ENCODE measurements at places on chromosomes 13 and 19. TPM values are rescaled to one million over a fixed set of nuclear protein-coding genes. Genes with fewer than 3 reads are reported as not detected.

DNA sequence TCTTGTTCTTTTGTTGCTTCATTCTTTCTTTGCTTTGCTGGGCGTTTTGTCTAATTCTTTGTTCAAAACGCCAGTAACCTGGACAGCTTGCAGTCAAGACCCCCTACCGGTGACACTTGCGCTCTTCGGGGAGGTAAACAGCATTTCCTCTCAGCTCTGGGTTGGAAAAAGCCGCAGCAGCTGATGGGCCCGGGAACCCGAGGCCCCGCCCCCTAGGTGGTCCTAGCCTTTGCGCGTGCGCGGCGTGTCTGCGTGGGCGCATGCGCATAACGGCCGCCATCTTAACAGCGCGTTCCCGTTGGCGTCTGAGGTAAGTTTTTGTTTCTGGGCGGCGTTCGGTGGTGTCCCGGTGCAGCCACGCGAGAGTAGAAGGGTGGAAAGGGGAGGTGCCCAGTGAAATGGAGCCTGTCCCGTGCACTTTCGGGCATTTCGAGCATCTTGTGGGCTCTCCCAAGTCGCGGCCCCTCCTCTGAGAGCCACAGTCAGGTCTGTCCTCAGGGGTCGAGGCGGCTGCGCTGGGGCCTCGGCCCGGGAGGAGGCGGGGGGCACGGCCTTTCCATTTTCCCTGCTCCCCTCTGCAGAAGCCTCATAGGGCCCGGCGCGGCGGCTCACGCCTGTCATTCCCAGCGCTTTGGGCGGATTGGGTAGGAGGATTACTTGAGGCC is at the start of gene ZNF559:
ZNF559 (plus strand) TSS at position 261 of the 665 bp plus-strand sequence. CDS start 14,371 bp downstream, outside the sequence.
- DNase-seq = peak; percentile 96

GRCh38 chr19:31349160-31349881 is at the start of gene TSHZ3:
Gene TSHZ3 (minus strand): TSS chr19:31349436. CDS start chr19:31349219, 217 bp downstream.
- peak; percentile 89 for DNase-seq

DNA sequence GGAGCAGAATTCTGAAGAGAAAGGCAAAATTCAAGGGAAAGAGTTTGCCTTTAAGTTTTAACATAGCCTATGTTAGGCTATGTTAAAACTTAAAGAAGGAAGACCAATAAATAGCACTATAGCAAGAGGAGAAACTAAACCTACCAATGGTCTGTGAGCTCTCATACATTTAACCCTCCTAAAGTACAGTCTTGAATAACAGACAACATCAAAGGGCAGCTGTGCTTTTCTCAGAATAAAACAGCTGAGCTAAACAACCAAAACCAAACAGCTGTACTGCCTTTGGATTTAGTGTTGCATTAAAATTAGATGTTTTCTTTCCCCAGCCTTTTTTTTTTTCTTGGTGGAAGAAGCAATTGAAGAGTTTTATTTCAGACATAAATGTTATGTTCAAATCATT is 34.0 kb downstream of the KLF5 start:
- no peak for DNase-seq

DNA sequence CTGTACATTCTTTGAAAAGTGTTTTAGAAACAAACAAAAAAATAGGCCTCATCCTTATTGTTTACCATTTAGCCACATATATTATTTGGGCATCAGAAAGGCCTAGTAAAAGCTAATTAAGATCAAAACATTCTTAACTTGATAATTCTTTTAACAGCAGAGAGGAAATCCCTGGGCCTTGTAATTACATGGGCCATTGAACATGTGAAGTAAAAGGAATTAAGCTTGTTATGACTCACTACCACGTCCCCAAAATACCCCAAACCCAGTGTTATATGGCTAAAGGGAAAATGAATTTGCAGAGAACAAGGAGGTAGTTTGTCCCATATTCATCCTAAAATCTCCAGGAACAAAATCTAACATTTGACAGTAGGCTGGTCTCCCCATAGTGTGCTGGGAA is 439.8 kb downstream of the ITGBL1 start:
- DNase-seq = no peak

- DNase-seq = peak; percentile 47
Observed at GRCh38 chr13:29438769-29439168, 156.7 kb downstream of the SLC7A1 start.

GRCh38 chr19:18193388-18194180 is 566 bp downstream of the MPV17L2 start:
- no peak for DNase-seq

DNA sequence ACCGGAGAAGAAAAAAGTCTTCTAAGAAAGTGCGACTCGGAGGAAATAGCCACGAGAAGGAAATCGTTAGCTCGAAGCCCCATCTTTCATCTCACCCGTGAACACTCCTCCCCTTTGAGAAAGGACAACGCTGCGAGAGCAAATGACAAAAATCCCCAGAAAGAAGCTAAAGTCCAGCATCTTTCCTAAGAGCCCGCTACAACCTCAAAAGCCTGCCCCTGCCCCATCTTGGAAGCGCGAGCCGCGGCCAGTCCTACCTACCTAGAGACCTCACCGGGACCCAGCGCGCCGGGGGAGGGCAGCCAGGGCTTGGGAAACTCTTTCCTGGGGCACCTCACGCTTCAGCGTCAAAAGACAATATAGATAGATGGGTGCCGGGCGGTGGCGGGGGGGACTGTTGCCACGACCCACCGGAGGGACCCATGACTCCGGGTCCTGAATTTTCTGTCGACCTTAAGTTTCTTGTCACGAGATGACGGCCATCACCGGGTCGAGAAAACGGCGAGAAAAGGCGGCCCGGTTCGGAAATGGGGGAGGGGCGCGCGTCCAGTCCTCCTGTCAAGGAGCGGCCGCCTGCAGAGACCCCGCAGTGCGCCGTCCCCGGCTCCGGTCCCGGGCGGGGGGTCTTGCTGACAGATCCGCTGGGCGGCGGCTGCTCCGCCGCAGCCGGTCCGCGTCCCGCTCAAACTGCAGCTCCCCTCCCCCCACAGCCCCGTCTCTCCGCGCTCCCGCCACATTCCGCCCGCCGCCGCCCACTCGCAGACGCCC is 65.9 kb downstream of the KCNRG start:
- DNase-seq = peak; percentile 68

DNA sequence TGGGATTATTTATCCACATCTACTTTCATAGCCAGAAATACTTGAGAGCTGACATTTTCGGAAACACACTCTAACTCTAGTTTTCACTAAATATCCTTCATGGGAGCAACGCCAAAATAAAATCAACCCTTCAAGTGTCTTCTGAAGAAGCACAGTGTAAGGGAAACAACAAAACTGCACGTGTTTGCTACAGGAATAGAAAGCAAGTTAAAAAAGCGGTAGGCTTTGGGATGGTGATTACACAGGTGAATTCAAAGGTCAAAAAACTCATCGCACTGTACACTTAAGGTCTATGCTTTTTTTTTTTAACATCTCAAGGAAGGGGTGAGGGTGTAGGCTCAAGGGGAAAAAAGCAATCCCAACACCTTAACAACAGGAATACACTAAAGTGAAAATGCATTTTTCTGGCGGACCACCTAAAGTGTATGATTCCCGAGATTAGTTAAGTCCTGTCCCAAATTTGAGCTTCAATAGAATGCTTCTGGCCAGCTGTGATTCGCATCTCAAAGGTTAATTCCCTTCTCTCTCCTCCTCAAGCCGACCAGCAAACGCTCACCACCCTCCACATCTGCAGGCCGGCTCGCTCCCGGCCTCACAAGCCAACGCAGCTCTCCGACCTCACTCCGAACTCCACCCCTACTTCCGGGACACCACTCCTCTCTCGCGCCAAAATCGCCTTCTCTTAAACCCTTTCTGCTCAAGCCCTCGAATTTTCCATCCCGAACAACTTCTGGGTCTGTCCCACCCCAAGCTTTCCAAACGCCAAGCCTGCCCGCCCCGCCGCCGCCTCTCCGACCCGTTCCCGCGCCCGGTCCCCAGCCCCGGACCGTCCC is 1.1 kb downstream of the ARGLU1 start:
- peak; percentile 74 for DNase-seq

GRCh38 chr19:2270423-2271233 is 11.3 kb downstream of the PEAK3 start:
- peak; percentile 93 for DNase-seq

DNA sequence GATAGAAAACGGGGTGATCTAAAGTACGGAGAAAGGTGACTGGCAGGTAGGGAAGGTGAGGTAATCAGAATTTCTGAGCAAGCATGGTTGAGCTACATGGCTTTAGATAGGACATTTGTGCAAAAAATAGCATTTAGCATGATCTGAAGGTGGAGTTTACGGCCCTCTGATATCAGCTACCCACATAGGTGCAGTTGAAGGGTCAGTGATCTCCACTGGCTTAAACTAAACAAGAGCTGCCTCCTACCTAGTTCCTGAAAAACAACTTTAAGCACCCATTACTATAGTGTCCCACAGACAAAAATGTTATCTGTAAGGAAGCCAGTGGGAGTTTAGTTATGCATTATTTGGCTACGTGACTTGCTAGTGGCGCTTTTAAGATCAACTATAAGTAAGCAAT is 1.2 kb upstream of the CASP14 start:
- no peak for DNase-seq

DNA sequence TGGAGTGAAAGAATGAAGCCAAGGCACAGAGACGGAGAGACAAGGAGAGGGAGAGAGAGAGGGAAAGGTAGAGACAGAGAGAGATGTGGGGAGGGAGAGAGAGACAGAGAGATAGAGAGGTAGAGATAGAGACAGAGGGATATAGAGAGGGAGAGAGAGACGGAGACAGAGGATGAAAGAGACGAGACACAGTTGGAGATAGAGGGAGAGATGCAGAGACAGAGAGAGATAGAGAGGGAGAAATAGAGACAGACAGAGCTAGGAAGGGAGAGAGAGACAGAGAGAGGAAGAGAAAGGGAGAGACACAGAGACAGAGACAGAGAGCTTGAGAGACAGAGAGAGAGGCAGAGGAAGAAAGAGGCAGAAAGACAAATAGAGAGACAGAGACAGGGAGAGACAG is 4.5 kb upstream of the CSNK1G2 start:
- no peak for DNase-seq

DNA sequence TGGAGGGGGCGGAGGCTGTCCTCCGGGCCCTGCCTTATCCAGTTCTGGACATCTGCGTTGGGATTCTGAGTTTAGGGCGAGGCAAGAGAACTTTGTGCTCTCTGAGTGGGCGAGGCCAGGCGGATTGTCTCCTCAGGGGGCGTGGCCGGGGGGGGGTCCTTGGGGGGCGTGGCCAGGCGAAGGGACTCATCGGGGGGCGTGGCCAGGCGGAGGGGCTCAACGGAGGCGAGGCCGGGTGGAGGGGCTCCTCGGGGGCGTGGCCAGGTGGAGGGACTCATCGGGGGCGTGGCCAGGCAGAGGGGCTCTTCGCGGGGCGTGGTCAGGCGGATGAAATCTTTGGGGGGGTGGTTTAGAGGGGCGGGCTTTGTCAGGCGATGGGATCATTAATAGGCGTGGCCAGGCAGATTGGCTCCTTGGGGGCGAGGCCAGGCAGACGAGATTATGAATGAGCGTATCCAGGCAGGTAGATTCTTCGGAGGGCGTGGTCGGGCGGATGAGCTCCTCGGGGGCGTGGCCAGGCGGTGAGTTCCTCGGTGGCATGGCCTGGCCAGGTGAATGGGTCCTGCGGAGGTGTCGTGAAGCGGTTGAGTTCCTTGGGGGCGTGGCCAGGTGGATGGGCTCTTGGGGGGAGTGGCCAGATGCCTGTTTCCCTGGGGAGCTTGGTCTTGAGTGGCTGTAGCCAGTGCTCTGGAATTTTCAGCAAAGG is 10.3 kb upstream of the CACNG7 start:
- no peak for DNase-seq

GRCh38 chr13:49235856-49236431 is 11.8 kb upstream of the CDADC1 start:
- DNase-seq = no peak

DNA sequence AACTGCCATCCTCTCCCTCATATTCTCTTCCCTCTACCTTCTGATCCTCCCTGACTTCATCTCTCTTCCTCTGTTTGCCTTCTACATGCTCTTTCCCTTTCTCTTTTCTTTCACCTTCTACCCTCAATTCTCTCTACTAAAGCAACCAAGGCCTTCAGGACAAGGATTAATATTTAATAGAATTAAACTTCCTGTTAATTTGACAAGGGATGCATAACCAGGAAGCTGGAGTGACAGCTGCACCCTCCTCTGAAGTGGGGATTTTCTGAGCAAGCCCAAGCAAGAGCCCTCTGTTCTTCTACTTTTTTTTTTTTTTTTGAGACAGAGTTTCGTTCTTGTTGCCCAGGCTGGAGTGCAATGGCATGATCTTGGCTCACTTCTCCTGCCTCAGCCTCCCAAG is 63.4 kb upstream of the MED4 start:
- no peak for DNase-seq

DNA sequence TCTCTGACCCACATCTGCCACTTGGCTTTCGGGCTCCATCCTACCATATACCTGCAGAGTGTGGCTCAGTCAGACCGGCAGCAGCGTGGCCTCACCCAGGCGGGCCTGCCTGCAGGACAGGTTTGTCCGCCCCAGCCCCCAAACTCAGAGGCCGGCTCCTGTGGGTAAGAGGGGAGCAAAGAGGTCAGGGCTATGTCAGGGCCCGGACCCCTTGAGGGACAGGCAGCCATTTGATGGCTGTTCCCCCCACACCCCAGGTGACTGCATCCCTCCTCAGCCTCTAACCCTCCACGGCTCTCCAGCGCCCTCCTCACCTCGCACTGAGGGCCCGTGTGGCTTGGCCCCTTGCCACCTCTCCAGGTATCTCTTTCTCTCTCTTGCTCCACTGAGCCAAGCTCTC is 12.3 kb upstream of the ZBTB32 start:
- DNase-seq = no peak

GRCh38 chr13:51298812-51299211 is 40.7 kb upstream of the SERPINE3 start:
- no peak for DNase-seq

- DNase-seq = no peak
Observed at GRCh38 chr13:27188239-27188638, 16.6 kb upstream of the USP12 start.

- peak; percentile 13 for DNase-seq
Observed at GRCh38 chr13:90732049-90732448, 615.4 kb upstream of the MIR17HG start.

DNA sequence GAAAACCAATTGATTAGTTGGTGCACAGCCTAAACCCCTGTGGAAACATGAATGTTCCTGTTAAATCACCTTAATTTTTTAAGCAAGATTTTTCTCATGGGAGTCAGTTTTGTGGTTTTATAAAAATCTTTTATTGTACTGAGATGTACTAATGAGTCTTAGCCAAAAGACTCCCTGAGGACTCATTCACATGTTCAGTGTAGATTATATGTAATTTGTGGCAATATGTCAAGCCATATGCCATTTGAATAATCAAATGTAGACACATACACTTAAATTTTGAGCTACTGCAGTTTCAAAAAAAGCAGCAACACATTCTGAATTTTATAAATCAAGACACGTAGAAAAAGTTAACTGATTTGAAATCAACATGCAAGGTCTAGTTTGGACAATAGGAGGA is 395.2 kb downstream of the MYO16 start:
- no peak for DNase-seq

- no peak for DNase-seq
Observed at GRCh38 chr19:2845107-2845506, 3.8 kb downstream of the ZNF555 start.

DAND5 gene
- 9.1 TPM for total RNA-seq

ERVV-1 gene
- not detected for total RNA-seq

SCAF1 gene
- 42.0 TPM for total RNA-seq

CACNA1A gene
- 1.00 TPM for total RNA-seq

C5AR2 gene
- total RNA-seq = 0.78 TPM

RASIP1 gene
- 15.1 TPM for total RNA-seq

ZNF566 gene
- total RNA-seq = 10.9 TPM

GRIK5 gene
- total RNA-seq = 4.0 TPM

USP12 gene
- 17.2 TPM for total RNA-seq

TMEM143 gene
- 105 TPM for total RNA-seq

ZNF730 gene
- not detected for total RNA-seq

CD22 gene
- total RNA-seq = 0.56 TPM

ADAMTSL5 gene
- total RNA-seq = 22.5 TPM

VAV1 gene
- total RNA-seq = 2.8 TPM
